ENCODE measurements at places on chromosomes 2 and 18.

DNA sequence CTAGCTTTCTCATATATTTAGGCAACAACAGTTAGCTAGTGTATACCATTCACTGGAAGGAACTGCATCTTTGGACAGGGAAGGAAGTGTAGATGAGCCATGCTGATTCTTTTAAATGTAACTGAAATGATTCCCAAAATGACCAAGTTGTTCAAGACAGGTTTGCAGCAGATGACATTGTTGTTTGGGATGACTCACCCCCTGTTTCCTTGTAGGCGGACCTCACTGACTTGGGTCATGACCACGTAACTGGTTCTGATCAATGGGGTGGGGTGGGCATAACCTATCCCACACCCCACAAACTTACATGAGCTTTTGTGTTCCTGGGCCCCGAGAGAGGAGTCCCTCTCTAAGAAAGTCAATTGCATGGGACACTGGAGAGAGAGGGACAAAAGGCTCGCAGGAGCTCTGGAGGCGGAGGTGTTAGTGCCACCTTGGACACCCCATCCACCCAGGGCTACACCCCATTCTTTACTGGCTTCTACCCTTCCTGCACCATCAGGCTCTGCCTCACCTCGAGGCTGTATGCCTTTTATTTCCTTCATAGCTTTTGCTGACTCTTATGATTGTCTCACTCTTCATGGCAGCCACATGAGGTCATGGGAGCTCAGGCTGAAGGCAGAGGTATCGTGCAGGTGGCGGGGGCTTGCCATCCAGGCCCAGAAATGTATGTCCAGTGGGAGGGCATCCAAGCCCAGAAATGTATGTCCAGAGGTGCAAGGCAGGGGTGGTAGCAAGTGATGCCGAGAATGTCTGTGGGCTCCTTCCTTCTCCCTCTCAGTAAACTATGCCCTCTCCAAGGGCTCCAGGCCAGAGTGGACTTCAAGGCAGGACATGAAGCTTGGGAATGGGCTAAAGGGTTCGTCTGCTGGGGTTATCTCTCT, 108.0 kb downstream of the TWIST2 start:
- DNase-seq, result no peak

DNA sequence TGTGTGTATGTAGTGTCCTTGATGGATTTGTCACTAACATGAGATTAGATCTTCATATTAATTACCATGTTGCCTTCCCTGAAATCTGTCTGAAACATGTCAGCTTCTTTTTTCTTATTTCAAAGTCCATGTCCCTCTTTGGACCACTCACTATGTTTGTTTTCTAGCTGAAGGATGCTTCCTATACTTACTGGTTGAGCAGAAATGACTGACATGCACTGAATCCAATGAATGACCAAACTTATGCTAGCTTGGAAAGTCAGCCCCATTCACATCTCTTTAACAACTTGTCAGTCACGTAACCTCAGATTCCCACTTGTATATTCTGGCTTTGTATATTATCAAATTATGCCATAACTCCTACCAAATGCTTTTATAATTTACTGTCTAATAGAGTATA, 69.9 kb upstream of the STK39 start:
- DNase-seq, result no peak

DNA sequence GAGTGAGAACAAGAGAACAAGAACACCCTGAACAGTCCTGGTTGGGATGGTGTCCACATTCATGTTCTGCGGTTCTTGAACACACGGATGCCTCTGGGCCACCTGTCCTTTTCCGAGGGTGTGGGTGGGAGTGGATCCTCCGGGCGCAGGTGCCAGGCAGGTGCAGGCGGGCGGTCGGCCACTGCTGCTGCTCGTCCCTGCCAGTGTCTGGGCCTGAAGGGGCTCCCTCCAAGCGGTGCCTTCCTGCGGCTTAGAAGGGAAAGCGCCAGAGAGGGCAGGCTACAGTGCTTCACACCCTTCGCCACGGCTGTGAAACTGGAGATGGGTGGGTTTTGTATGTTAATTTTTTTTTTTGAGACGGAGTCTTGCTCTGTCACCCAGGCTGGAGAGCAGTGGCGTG, 8.0 kb upstream of the D2HGDH start:
- DNase-seq, result no peak

GRCh38 chr2:119426801-119427395, 4.8 kb upstream of the TMEM37 start:
- no peak for DNase-seq

- peak; percentile 78 for DNase-seq
Observed at GRCh38 chr2:217086038-217086522, 226.2 kb upstream of the TNP1 start.

DNA sequence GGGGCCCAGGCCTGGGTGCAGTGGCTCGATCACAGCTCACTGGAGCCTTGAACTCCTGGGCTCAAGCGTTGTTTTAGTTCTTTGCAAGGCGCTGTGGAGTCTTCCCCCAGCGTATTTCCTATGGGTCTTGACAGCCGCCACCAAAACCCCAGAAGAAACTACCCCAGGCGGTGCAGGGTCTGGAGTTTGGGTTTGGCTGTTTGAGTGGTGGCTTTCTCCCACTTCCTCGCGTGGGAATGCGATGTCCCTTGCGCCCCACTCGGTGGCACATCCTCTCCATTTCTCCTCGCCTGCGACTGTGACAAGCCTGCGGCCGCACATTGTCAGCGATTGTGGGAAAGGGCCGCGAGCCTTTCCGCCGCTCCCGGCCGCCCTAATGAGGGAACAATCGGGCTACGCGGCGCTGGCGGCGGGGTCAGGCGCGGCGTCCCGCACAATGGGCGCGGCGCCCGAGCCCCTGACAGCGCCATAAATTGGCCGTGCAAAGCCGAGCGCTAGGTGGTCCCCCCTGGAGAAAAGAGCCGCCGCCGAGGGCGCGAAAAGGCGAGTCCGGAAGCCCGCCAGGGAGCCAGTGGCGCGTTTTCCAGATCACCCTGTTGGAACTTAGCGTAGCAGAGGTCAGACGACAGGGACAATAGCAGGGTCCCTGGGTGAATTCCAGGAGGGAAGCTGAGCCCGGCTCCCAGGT, 194.9 kb upstream of the POU3F3 start:
- DNase-seq, result no peak

DNA sequence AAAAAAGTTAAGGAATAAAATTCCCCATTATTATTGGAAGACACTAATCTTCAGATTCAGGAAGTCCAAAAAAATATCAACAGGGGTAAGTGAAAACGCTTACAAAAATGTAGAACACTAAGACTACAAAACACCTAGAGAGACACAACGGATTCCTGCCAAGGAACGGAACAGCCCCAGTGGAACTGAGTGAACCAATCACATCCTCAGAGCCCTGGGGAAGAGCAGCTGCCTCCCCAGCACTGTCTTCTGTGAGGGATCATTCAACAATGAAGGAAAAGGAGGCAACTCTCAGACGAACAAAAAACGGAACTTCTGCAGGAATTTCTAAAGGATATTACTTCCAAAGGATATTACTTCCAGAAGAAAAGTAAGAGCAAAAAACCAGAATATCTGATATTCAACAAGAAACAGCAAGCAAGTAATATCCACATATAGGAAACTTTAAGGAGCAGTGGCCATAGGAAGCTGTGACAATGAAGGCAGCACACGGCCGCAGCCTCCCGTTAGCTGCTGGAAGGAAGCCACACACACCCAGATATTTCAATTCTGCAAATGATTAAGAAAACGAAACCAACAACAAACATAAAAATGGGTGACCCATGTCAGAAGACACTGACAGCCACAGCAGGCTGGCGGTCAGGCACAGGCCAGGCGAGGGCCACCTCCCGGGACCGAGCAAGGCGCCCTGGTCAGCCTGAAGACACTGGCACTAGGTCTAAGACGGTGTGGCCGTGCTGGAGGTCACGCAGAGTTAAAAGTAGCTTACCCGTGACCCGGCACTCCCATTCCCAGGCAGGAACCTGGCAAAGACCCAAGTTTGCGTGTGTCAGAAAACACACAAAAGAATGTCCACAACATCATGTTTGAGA, 81.8 kb downstream of the HDAC4 start:
- peak; percentile 37 for DNase-seq

GRCh38 chr2:228942856-228943255, 328.2 kb downstream of the PID1 start:
- no peak for DNase-seq

Measured in LHCN-M2 (cell line).